ENCODE measurements at places on chromosomes 7 and 10.

DNA sequence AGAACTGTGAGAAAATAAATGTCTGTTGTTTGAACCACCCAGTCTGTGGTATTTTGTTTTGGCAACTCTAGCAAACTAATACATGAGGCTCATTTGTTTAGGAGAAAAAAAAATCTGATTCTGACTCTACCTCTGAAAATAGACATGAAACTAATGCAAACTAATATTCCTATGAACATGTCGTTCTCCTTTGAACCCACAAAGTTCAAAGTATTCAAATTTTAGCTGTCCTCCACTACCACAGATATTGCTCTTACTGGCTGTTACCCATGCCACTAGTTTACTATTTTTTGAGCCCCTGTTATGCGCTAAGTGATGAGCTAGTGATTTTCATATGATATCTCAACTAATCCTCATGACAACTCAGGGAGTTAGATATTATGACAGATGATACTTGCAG, 58.8 kb upstream of the ZNF804B start:
- DNase-seq: no peak

- no peak for DNase-seq
These were observed 205.6 kb upstream of the PRSS58 start for GRCh38 chr7:142463401-142463850.

DNA sequence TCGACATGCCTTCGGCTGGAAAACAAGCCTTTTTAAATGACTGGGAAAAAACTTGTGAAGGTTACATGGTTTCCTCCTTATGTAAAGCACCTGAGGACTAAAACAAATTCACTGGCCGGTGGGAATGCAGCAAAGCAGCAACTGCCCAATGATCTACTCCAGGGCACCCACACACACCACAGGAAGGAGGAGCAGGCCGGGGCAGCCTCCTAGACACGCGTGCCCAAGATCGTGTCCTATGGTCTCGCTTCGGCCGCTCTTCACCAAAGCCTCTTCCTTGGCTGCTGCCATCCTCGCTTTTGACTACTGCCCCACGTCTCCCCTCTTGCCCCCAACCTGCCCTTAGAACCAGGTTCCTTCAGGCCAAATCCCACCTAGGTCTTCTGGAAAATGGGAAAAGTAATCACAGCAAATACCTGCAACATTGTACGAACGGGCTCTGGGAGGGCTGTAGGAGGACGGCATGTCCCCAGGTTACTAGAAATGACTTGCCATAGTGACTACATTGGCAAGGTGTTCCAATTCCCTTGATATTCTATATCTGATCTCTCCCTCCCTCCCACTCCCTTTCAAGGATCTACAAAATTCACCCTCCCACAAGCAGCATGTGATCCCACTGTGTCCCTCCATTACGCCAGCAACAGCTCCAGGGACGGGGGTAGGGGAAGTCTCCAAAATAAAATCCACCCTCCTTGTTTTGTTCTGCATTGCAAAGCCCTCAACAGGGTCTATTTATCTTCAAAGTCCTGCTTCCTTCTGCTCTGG, 84.9 kb downstream of the RNF216 start:
- DNase-seq: no peak

DNA sequence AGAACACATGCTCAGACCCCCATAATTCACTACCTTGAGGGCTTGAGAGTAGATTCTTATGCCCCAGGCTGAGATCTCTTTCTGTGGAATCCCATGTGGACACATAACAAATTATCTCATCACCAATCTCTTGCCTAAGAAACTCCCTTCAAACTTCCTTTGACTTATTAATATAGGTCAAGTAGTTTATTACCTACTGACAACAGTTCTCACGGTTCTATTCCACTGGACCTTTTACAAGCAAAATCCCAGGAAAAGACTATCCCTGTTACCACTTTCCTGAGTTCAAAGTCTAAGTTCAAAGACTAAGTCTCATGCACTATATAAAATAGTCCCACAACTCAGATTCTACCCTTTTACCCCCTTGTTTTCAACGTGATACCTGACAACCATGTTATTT, 754.7 kb downstream of the SUGCT start:
- no peak for DNase-seq

GRCh38 chr10:15603446-15604011, 116.2 kb downstream of the ITGA8 start:
- no peak for DNase-seq

GRCh38 chr10:110978204-110978603, 58.8 kb downstream of the SHOC2 start:
- DNase-seq: no peak

DNA sequence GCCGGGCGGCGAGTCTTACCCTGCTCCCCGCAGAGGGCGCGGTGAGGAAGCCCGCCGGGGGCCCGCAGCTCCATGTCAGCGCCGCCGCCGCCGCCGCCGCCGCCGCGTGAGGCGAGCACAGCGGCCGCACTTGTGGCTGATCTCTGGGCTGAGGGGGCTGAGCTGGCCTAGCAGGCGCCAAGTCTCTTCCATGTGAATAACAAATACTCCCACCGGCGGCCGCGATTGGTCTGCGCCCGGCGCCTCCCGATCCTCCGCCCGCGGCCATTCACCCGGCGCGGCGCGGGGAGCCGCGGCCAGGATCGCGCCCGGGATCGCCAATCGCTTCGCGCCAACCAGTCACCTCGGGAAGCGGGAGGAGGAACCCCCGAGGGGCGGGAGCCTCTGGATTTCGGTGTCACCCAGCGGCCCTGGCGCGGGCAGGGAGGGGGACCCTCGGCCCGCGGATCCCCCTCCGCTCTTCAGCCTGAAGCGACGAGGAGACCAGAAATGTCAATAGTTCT, at the start of gene GRM8:
GRM8 (minus strand) TSS at position 164 of the 503 bp plus-strand sequence.
- no peak for DNase-seq

DNA sequence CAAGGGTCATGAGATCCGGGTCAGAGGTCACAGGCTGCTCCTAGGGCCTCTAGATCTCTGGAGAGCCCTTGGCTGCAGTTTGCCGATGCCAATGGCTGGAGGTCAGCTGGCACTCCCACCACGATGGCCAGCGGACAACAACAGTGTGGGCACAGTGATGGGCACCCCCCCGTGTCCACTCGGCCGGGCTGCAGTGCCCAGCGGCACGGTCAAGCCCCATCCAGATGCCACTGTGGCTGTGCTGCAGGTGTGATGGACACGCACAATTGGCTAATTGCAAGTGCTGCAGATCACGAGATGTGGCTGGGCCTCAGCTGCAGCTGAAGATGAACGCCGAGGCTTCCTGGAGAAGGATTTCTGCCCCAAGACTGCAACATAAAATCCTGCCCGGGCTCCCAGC, 80.7 kb downstream of the PDGFA start:
- DNase-seq: no peak

DNA sequence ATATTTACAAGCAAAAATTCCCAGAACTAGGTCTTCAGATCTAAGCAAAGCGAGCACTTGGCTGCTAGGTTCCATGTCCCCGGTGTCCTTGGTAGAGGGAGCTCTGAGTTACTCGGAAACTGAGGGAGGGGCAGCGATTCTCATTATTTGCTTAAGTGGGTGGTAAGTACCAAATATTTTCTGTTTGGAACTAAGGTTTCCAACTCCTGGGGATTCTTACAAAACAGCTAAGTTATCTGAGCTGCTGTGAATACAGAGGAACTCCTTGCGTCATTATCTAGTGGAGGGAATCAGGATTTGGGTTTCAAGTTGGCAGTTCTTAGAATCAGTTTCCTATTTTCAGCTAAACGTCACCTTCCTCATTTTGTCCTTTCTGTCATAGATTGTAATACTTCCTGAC, 76.8 kb upstream of the IKZF1 start:
- DNase-seq: no peak

DNA sequence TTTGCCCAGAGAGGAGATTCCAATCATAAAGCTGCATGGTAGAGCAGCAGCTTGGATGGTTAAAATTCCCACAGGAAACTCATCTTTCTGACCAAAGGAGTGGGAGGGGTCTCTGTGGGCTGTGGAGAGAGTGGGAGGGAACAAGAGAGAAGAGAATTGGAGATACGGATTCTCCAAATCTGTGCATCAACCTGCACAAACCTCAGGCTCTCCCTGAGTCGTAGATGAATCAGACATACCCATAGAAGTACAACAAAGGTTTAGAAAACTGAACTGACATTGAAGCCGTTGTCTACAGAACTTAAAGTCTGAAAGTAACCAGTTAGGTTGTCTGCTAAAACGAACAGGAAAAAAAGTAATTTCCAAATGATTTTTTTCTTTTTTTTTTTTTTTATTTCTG, 41.9 kb downstream of the CYCS start:
- DNase-seq: no peak

DNA sequence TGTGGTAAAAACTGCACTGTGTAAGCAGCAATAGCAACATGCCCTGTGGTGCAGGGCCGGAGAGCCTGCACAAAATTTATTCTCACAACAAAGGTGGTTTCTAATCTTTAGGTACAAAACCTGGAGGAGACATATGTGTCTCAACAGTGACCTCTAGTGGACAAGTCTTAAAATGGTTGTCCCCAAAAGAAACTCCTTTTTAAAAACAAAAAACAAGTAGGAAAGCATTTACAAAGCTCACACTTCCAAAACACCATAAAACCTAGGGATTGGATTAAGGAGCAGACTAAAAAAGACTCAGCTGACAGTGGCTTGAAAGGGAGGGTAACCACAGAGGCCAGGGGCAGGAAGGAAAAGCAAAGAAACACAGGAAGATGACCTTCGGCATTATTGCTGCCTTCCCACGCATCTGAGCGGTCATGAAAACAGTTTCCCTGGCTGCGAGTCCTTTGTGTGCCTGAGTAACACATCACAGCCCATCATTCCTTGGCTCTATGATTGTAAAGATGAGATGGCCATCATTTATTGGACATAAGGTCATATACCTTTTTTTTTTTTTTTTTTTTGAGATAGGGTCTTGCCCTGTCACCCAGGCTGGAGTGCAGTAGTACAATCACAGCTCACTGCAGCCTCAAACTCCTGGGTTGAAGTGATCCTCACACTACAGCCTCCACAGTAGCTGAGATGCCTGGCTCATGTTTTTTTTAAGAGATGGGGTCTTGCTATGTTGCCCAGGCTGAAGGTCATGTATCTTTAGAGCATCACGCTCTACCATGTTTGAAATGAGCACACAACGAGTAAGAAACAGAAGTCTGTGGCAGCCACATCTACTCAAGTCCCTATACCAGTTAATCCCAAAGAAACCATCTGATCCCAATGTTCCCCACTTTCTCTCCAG, 39.5 kb downstream of the RSU1 start:
- DNase-seq: no peak

DNA sequence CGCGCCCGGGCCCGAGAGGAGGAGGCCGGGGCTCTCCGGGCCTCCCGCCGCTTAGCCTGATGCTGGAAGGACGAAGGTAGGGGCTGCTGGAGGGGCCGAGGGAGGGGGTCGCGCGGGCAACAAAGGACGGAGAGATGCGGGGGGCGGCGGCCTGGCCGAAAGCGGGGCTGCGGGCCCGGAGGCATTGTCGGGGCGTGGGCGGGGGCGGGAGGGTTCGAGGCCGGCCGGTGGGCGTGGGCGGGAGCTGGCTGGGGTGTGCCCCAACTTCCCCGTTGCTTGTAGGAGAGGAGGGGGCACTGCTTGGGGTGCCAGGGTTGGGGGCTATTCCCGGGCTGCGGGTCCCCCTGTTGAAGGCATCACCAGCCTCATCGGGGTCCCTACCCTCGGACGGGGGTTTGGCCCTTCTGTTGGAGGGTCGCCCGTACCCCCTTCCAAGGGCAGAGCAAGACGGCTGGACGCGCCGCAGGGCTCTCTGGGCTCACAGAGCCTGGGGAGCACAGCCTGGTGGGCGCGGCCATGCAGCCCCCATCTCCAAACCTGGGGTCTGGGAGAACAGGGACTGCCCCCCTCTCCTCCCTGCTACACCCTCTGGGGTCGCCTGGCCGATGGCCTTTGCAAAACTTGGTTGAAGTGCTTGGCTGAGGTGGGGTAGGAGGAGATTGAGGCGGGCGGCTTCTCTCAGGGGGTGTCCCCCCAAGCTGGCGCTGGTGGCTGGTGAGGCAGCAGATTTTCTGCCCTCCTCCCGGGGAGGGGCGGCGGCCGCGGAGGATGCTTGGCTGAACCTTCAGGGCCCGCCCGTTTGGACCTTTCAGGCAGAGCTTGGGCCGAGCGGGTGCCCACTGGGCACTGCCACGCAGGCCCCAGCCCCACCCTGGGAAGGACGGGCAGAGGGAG, 699 bp downstream of the CLIP2 start:
- no peak for DNase-seq

DNA sequence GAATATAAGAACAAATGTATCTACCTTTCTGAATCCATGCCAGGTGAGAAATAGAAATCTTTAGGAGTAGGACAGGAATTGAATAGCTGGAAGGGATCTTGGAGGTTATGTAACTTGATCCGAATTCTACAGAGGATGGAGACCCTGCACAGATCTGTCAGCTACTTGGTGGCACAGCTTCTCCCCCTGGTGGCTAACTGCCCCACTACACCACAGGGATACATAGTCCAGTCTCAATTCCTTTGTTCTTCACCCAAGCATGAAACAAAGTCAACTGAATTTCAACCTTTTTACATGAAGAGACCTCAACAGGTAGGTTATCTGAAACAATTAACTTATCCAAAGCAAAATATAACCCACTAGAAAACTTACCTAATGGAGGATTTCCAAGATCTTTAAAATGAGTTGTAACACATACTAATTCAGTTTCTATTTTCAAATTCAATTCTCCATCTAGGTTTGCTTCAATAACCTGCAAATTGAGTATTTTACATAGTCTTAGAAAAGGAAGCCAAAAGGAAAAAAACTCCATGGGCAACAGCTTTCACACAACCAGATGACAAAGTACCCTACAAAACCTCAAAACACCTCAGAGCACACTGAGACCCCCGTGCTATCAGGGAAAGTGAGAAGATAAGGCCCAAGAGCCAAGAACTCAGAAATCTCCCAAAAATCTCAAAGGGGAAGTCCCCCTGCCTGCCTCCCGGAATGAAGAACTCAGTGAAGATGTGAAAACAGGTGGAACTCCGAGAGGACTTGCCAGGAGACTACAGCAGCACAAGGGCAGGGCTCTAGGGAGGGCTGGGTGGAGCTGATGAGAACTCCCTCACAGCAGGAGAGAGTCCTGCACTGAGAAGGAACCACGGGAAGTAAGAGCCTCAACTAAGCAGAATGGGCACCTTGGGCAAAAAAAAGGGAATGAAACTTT, 10.3 kb downstream of the HUS1 start:
- peak; percentile 18 for DNase-seq

DNA sequence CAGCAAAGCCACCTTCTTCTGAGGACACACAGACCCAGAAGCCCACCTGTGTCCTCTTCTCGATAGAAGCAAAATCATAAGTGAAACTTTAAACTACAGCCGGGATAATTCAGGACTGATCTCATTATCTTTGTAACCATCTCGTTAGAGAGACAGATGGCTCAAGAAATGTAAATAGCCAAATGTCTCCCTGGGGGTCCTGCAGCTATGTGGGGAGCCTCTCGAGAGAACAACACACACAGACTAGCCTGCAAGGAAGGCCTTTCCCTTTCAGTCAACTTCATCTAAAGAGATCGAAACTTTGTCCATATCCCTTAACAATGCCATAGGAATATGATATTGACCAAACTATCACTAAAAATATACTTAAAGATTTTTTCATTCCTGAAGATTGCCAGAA, 93.5 kb downstream of the VWC2 start:
- DNase-seq: peak; percentile 60
